ENCODE measurements at places on chromosomes 1 and 21.

DNA sequence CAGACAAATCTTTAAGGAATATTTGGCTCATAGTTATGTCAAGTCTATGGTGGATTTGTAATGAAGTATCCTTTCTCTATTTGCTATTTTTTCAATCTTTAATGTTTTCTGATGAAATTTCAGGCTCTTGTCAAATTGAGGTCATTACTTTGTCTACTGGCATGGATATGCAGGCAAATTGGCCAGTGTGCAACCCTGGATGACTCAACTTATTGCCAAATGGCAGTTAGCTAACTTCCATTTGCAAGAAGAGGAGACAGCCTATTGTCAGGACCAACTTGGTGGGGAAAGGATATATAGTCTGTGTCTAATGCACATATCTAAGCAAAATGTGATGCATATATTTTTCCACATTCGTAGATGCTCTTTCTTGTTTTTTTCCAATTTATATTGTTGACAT is 530.5 kb downstream of the PTBP2 start:
- DNase-seq, result no peak

DNA sequence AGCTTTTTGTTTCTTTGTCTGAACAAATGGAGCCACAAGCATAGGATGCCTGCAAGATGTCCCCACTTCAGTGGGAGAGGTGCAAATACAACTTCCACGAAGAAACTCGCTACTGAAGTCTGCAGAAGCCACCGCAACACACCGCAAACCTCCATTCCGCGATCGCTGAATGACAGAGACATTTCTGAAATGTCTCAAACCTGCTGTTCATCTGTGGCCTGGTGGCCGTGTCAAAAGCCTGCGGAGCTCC is 1.0 kb downstream of the TP53BP2 start:
- DNase-seq, result no peak

GRCh38 chr1:19009882-19010321 is 53.4 kb upstream of the IFFO2 start:
- DNase-seq, result no peak

GRCh38 chr21:44760376-44760775 is 41.2 kb downstream of the UBE2G2 start:
- no peak for DNase-seq

DNA sequence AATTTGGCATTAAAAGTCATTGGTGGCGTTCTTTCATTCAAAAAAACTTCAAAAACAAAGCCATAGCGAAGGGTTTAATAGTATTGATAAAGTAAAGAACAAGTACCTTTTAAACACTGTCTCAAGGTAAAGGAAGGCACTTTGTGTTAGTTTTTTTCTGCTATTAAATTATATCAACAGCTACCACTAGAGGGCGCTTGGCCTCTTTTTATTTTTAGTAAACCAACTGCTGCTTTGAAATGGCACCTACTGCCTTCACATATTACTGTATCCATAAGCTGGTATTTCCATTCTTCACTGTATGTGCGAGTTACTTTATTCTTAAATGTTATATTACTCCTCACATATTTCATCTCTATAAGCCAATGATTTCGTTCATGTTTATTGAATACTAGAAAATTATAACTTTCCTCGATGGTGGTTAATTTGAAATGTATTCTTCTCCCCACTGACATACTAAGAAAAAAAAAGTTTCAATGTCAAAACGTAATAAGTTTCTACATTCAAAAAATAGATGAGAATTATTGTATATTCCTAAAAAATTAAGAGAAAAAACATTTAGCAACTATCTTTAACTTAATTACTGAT is 125.7 kb upstream of the CXADR start:
- peak; percentile 66 for DNase-seq

GRCh38 chr1:116259663-116260062 is 113.4 kb upstream of the ATP1A1 start:
- DNase-seq, result no peak

GRCh38 chr1:30449003-30449402 is 274.4 kb downstream of the MATN1 start:
- no peak for DNase-seq

GRCh38 chr1:91556556-91556955 is 55.9 kb downstream of the CDC7 start:
- peak; percentile 9 for DNase-seq

DNA sequence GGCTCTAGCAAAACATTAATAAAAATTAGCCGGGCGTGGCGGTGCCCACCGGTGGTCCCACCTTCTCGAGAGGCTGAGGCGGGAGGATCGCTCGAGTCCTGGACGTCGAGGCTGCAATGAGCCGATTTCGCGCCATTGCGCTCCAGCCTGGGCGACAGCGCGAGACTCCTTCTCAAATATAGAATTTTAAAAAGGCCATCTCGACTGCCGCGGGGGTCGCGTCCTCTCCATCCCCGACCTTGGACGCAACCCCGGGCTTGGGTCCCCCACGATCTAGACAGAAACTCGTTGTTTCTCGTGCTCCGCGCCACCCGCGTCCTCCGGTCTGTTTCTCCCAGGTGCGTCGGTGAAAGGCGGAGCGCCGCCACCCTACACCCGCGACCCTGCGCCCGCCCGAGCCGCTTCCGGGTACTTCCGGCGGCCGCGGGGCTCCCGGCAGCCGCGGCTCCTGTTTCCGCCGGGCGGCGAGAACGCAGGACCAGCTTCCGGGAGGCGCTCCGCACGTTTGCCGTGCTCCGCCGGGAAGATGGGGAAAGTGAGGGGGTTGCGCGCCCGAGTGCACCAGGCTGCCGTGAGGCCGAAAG is at the start of gene SLX9:
Gene SLX9 (plus strand): TSS at position 498 of the 584 bp plus-strand sequence. CDS start 29 bp downstream, at position 527.
- peak; percentile 74 for DNase-seq

DNA sequence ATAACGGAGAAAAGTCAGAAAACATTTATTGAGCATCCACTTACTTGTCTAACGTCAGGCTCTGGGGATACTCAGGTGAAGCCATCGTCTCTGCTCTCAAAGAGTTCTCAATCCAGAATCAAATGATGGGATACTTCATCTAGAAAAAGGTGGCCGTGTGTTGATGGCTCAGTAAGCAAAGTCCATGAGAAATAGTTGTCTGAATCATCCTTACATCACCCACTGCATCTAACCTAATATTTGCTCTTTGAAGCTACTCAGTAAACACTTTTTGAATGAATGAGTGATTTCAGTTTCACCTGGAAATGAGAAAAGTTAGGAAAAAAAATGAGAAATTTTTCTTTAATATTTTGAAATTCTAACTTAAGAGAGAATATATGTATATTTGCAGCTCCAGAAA is 155.3 kb upstream of the PKN2 start:
- no peak for DNase-seq

- DNase-seq, result no peak
These were observed 994.9 kb downstream of the ADGRL2 start for GRCh38 chr1:82795508-82796149.

DNA sequence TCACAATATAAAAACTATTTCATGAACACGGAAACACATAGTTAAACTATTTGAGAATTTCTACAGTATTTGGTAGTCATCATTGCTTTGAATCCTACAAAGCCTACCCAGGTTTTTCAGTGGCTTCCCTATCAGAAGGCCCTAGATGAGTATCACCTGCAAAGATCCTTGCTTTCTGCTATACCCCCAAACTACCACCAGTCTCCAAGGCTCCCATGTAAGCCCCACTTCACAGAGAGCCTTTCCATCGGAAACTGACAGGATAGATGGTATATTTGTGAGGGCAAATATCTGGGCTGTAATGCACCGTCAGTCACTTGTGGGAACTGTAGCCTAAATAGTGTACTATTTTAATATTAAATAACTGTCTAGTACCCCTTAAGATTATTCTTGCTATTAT is 674.3 kb downstream of the BRINP3 start:
- DNase-seq, result peak; percentile 2
